ENCODE measurements at places on chromosomes 5 and 9.

DNA sequence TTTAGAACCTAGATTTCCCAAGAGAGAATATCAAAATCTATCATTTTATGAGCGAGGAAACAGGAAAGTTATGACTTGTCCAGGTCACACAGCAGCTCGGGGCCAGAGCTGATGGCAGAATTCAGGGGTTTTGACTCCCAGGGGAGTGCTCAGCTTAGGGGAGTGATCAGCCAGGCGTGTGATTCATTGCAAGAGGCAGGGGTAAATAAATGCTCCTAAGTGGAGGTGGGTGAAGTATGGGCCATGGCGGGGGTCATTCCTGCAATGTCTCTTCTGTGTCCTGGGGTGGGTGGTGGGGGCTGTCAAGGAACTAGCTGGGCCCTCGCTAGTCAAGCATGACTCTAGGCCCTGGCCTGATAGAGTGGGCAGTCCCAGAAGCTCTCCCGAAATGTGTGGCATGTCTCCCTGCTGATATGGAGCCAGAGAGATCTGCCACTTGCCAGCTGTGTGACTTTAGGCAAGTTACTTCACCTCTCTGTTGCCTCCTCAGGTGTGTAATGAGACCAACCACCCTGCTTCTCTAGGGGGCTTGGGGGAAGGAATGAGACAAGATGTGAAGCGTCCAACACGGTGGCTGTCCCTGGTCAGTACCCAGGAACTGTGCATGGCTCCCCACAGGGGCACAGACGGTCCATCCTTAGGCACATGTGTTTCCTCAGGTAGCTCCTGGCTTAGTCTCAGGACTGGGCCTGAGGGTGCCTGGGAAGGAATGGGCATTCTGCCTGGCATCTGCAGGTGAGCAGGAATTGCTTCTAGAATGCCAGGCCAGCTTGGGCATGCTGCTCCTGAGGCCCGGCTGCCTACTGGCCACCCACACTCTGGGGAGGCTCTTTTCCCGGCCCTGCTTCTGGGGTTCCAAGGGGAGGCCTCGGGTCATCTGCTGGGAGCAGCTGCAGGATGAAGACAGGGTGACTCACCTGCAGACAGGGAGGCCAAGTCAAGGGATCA is 36.5 kb upstream of the SH3PXD2B start:
- DNase-seq = no peak

DNA sequence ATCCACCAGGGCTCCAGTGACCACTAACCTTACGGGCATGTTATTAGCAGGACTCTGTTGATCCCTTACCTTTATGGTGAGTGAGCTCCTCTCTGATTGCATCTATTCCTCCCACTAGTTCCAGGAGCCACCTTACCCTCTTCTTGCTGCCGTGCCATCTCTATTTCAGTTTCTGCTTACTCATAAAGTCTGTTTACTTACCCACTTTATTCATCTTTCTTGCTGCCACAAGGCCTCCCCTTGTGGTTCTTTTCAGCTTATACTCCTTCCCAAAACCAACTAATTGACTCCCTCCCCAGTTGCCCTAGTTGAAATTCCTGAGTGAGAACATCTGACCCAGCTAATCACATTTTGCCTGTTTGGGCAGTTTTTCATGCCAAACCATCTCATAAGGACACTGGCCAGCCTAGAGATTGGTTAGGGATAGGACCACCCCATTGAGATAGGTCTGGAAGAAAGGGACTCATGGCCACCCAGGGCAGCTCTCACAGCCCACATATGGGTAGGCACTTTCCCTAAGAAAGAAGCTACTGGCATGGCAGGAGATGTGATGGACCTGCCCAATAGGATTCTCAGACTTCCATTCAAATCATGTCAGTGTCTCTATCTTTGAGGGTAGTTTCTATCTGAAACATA is 412.7 kb downstream of the EFNA5 start:
- no peak for DNase-seq

GRCh38 chr5:35987776-35988175 is 3.4 kb downstream of the UGT3A1 start:
- DNase-seq = no peak

DNA sequence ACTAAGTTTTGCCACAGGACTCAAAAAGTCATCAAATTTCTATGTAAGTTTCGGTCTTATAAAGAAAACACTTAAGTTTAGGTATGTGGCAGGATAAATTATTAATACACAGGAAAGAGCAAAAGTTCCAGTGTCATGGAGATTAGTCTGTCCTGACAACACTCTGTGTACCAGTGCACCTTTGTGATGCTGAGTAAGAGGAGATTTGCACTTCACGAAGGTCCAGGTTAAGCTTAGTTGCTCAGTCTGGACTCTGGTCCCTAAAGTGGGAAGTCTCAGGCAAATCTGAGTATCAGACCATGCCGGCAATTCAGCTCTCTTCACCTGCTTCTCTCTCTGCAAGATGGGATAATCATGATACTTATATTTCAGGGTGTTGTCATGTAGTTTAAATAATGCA is 139.5 kb upstream of the RASGRF2 start:
- DNase-seq = no peak

- DNase-seq = no peak
Observed at GRCh38 chr5:134070725-134071613, 43.5 kb upstream of the TCF7 start.

- DNase-seq = no peak
Observed at GRCh38 chr5:139787257-139787567, 8.4 kb upstream of the PSD2 start.

All from SHP77 treated with DMSO at 0.1 percent for 48 hours (cell line).